ENCODE measurements at places on chromosomes 11 and 22.

DNA sequence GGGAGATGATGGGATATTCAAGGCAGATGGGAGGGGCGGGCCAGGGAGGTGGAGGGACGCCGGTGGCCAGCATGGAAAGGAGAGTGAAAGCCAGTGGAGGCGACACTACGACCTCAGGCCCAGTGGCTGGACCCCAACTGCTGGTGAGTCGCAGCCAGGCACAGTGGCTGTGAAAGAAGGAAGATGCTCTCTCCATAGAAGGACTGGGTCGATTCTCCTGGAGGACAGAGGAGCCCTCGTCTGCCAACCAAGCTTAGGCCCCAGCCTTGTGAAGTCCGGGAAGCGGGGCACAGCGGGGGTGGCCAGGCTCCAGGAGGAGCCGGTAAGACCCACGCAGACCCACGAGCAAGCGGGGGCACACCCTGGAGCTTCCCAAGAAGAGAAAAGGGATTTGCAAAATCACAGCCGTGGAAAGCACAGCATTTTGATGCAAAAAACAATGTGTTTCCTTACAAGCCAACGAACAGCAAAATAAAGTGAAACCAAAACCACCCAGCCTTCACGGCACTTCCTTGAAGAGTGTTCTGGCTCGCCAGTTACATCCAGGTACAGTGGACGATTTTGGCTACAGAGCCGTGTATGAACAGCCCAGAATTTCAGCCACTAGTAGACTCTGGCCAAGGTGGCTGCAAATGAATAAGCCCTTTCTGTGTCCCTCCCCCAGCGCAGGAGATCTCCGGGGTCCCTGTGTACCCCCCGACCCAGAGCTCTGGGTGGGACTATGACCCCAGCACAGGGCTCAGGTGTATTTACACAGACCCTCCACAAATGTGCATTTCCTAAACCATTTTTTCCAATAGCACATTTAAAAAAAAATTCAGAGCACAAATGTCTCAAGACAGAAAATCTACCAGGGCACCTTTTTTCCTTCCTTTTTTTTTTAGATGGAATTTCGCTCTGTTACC, 96.9 kb downstream of the TRMU start:
- no peak for DNase-seq

DNA sequence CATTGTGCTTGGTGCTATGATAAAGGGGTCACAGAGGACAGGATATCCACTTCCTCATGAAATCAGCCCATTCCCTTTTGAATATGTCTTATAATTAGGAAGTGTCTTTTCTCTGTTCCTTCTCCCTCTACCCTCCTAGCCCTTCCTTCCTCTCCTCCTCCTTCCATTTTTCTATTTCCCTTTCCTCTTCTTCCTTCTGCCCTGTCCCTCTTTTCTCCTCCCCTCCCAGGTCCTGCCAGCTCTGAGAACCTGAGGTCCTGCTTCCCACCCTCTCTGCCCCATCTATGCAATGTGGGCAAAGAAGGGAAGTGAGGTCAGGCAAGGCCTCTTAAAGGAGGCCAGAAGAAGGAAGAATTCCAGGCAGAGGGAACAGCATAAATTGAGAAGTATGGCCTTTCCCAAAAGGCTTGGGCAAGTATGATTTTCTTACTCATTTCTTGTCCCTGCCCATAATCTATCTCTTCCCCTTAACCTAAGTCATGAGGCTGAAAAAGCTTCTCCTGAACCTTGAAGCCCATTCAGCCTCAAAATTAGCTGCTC, 7.7 kb upstream of the UBASH3B start:
- no peak for DNase-seq

DNA sequence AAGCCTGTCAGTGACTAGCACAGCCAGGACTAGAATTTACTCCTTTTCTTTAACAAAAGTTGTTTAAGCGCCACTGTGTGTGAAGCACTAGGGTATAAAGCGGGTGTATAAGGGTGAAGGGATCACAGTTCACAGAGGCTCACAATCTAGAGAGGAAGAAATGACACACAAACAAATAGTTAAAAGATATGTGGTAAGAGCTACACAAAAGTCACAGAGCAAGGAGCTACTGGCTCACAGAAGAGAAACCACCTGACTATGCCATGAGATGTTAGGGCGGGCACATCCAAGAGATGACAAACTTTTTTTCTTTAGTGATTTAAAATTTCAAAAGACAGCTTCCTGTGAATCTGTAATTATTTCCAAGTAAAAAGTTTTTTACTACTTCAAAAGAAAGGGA, 55.6 kb downstream of the PHF21A start:
- DNase-seq = no peak

DNA sequence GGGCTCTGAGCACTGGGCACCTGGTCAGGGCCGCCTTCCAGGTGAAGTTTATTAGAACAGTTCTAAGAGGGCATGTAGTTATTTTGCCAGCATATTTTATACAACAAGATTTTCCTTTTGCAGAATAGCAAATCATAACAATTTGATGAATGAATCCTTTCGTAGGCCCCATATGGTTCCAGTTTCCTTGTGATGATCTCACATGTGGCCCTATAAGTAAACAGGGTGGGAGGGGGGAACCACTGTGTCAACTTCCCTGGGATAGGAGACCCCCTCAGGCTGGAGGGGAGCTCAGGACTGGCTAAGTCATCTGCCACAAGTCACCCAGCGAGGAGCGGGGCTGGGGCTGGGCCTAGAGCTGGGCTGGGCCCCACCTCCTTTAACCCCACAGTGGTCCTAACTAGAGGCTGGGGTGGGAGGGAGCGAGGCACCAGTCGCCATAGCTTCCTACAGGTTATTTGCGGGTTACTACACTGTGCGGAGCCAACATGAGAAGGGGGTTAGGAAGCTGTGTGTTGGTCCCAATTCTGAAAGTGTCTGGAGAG, 4.2 kb downstream of the FBLN1 start:
- no peak for DNase-seq

DNA sequence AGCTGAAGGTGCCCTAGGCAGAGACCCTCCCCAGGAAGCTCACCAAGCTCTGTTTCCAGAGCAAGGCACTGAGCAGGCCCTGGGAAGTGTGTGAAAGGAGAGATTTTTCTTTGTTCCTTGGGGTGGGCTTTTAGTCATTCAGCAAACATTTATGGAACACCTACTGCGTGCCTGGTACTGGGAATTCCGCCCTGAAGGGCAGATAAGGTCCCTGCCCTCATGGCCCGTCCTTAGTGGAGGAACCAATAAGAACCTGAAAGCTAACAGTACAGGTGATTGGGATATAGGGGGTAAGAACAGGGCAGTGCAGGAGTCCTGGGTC, 3.9 kb downstream of the TMEM134 start:
- DNase-seq = no peak

- DNase-seq = no peak
Measured at GRCh38 chr11:33668468-33668825, 32.2 kb downstream of the C11orf91 start.

- DNase-seq = no peak
Measured at GRCh38 chr22:47105085-47105484, 342.6 kb downstream of the TBC1D22A start.

DNA sequence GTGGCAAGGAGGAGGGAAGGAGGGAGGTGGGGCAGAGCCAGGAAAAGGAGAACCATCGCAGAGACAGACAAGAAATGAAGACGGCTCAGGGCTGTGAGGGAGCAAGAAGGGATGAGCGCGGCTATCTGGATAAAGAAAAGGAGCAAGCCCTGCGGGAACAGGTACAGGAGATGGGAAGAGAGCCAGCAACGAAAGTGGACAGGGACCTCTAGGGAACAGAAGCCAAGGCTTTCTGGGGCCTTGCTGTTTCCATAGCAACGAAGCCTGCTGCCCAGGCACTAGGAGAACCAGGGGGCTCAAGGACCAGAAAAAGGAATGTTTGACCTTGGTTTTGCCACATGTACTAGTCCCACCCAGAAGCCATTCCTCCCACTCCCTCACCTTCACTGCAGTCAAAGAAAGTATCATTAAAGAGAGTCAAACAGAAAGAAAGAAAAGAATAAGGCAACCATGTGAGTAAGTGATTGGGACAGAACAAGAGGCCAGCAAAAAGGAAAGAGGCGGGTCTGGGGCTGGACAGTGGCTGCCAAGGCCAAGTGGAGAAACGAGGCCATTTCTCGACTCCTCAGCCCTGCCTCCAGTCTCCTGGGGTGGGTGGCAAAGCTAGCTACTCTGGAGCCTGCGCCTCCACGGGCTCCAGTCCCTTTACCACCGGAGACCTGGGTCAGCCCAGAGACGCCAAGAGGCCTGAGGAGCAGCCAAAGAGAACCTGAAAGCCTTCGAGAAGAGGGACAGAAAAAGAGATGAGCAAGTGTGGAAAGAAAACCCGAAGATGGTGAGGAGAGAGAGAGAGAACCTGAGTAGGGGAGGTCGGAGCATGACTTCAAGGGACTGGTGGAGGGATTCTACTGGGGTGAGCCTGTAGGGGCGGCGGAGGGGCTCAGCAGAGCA, 35.1 kb downstream of the NRXN2 start:
- no peak for DNase-seq

GRCh38 chr11:73989156-73989555, 6.5 kb upstream of the UCP2 start:
- no peak for DNase-seq

- no peak for DNase-seq
Measured at GRCh38 chr11:35553021-35553420, 27.6 kb upstream of the PAMR1 start.

DNA sequence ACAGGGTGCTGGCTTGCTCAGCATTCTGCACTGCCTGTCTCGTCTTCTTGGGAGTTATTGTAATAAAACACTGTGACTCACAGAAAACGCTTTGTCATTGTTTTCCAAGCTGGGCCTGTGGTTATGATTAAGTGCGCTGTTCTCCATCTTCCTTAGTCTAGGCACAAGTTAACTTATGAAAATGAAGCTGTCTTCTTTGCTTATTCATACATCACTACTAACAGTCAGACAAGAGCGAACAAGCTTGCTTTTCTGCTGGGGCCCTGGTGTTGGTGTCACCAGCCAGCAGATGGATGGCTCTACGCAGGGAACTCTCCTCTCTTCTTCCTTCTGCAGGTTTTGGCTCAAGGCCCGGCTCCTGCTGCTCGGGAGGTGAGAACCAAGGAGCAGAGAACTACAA, 380.1 kb upstream of the SYN3 start:
- DNase-seq = peak; percentile 67

DNA sequence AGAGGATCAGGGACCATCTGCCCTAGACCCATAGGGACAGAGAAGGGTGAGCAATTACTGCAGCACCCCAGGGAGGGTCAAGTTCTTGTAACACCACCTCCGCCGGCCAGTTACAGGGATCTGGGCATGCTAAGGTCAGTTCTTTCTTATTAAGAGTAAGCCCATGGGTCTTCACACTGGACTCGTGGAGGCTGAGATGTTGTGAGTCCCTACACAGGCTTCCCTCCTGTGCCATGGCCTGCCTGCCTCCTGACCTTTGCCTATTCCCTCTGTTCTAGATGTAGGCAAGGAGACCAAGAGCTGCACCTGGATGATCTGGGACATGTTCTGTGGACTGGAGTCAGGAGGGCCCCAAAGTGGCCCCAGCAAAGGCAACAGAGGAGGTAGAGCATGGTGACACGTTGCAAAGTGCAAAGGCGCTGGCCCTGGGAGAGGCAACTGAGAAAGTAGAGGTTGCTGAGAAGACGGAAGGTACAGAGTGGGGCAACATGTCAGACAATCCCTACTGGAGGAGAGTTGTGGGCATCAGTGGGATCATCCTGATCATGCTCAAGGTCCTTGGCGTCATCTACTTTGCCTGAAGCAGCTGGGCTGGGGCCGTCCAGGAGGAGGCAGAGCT, 16.3 kb upstream of the GNAZ start:
- DNase-seq = peak; percentile 1

- DNase-seq = no peak
Measured at GRCh38 chr11:128925250-128925600, 17.4 kb downstream of the TP53AIP1 start.

DNA sequence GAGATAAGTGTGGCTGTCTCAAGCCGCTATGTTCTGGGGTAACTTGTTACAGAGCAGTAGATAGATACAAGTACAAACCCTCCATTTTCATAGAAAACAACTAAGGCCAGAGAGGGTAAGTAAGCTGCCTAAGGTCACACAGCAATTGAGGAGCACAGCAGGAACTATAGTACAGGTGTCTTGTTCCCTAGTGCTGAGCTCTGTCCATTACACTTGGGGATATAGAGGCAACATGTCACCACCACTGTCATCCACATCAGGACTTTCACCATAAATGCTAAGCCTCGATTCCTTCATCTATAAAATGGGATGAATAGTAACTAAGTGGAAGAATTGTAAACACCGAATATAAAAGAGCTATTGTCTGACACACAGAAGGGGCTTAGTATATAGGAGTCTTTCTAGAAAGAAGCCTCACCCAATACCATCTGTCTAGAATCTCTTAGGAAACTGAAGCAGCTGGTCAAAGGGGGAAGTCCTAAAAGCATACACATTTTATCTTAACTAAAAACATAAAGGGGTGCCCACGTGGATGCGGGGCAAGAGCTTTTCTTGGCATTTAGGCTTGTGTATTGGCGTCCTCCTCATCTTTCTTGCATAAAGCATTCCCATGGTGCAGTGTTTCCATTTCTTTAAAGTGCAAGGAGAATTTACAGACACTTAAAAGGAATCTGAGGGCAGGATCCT, 93.8 kb upstream of the ALX4 start:
- no peak for DNase-seq

- no peak for DNase-seq
Measured at GRCh38 chr22:23155143-23155542, 9.9 kb downstream of the RAB36 start.

GRCh38 chr11:120884154-120885020, 139.5 kb upstream of the TBCEL start:
- no peak for DNase-seq

DNA sequence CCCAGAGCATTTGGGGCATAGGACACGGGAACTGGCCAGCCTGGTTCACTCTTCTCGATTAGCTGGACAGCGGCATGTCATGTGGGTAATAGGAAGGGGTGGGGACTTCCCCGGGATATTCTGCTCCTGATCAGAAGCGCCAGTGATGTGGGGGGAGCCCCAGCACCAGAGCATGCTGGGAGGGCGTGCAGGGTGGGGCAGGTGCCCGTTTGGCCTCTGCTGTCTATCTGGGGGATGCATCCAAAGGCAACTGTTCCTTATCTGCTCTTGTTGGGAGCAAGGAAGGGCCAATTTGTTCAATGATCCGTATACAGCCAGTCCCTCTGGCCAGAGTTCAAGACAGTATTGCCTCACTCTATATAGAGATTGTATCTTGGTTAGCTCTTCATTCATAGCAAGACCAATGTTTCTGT, 43.6 kb downstream of the PPARA start:
- no peak for DNase-seq

DNA sequence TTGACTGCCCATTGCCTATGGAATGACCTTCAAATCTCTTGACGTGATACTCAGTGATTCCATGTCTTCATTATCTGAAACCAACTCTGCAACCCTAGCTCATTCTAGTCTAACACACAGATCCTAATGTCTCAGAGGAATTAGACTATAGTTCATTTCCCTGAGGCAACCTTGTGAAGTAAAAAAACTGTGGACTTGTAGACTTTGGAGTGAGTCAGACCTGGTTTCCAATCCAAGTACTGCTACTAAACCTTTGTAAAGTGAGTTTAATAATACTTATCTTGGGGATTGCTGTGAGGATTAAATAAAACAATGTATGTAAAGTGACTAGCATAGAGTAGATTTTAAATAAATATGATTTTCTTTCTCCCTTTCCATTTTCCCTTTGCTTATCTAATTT, 226.1 kb downstream of the BLID start:
- peak; percentile 51 for DNase-seq
